Osteocyte (in vitro differentiated cells): ENCODE measurements at places on chromosomes 12 and 14. TPM values are rescaled to one million over a fixed set of nuclear protein-coding genes. Genes with fewer than 3 reads are reported as not detected.

DNA sequence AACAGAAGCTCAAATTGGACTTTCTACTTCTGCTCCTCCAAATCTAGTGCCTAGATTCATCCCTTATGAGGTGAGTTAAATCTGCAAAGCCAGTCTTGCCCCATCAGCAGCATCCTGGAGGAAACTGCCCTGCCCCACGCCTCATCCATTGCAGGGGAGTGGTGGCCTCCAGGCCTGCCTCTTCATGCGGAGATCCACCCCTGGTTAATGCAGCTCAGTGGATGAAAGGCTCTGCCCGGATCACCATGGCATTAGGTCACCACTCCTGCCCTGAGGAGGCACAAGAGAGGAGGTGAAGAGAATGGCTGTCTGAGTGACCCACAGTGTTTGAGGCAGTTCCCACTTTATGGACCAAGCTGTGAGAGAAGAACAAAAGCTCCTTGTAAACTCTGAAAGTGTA, 218.1 kb downstream of the C12orf75 start:
- H3K27ac ChIP-seq = no peak overlapping the region
- H3K4me3 ChIP-seq = no peak overlapping the region
- no peak for DNase-seq
- no peaks in the 10 kb centered on the region for H3K27me3 ChIP-seq

ADAM21 gene
- 0.34 TPM in 1 of 2 replicates, not detected in the other for total RNA-seq

JPH4 gene
- total RNA-seq = not detected in 2 replicates

- H3K27ac ChIP-seq = no peak overlapping the region
- DNase-seq = no peak
- H3K27me3 ChIP-seq = no peaks in the 10 kb centered on the region
- peaks cover 21% of the 10 kb centered on the region for H3K4me1 ChIP-seq
Measured at GRCh38 chr12:71392521-71393145, 47.0 kb upstream of the LGR5 start.

GRCh38 chr12:45415393-45415817, 199.5 kb downstream of the ANO6 start:
- peaks cover 16% of the 10 kb centered on the region for H3K4me1 ChIP-seq
- H3K4me3 ChIP-seq = no peak overlapping the region
- H3K36me3 ChIP-seq = peaks cover 30% of the 10 kb centered on the region
- no peak for DNase-seq

GRCh38 chr12:86117711-86118110, 138.5 kb downstream of the MGAT4C start:
- H3K4me1 ChIP-seq = no peaks in the 10 kb centered on the region
- H3K27ac ChIP-seq = no peak overlapping the region
- DNase-seq = no peak
- no peak overlapping the region for H3K4me3 ChIP-seq

GRCh38 chr14:73913256-73913655, 26.6 kb downstream of the ZNF410 start:
- no peak overlapping the region for H3K4me3 ChIP-seq
- H3K4me1 ChIP-seq = peaks cover 3% of the 10 kb centered on the region
- peaks cover 54% of the 10 kb centered on the region for H3K36me3 ChIP-seq
- DNase-seq = no peak

- no peaks in the 10 kb centered on the region for H3K4me1 ChIP-seq
- no peak for DNase-seq
- no peak overlapping the region for H3K27ac ChIP-seq
- H3K27me3 ChIP-seq = peaks cover 9% of the 10 kb centered on the region
Measured at GRCh38 chr12:114069507-114069906, 103.4 kb upstream of the RBM19 start.

STAC3 gene
- total RNA-seq = 1.8 and 2.4 TPM in 2 replicates

INHBC gene
- not detected in 2 replicates for total RNA-seq

CSRP2 gene
- total RNA-seq = 50.4 and 53.7 TPM in 2 replicates

CELA1 gene
- not detected in 2 replicates for total RNA-seq

- no peak overlapping the region for H3K27ac ChIP-seq
- no peak overlapping the region for H3K4me3 ChIP-seq
- no peak for DNase-seq
Measured at GRCh38 chr14:79596551-79596950, 614.8 kb downstream of the DIO2 start.

- no peak overlapping the region for H3K4me3 ChIP-seq
- H3K4me1 ChIP-seq = peaks cover 15% of the 10 kb centered on the region
- no peaks in the 10 kb centered on the region for H3K27me3 ChIP-seq
- H3K27ac ChIP-seq = no peak overlapping the region
Measured at GRCh38 chr12:50639721-50640120, 124.2 kb upstream of the ATF1 start.

DNA sequence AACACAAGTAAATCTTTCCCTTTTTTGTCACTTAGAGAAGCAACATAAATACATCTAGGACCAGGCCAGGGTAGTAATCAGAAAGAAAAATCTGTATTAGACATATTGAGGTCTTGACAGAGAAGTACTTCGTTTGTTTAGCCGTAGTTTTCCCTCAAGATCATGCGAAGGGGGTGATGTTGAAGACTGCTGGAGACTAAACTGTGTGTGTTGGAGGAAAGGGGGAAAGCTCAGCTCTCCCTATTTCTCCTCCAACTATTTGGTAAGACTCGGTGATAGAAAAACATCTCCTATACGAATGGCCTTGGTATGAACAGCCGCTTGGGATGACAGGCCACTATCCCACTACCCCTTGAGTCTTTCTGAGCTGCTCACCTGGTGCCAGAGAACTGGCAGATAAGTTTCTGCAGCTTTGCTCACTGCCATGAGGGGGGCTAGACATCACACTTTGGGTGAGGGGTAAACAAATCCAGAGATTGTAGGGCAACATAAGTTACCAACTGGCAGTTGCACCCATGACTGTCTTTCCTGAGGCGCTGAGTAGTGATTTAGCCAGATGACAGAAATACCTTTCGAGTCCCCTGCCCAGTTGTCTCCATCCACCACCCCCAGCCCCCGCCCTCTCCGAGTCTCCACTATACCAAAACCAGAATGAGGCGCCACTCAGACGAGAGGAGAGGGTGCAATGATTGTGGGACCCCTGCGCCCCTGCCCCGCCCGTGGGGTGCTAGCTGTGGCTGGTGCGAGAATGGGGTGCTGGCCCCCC, 685 bp downstream of the VAMP1 start:
- H3K36me3 ChIP-seq = no peaks in the 10 kb centered on the region
- H3K27me3 ChIP-seq = no peaks in the 10 kb centered on the region
- H3K27ac ChIP-seq = peak overlapping the region; percentile 54
- DNase-seq = no peak
- peaks cover 31% of the 10 kb centered on the region for H3K4me1 ChIP-seq

NPFF gene
- total RNA-seq = not detected in 2 replicates

- H3K4me1 ChIP-seq = no peaks in the 10 kb centered on the region
- H3K36me3 ChIP-seq = no peaks in the 10 kb centered on the region
- no peak overlapping the region for H3K4me3 ChIP-seq
- DNase-seq = no peak
- H3K27me3 ChIP-seq = no peaks in the 10 kb centered on the region
- no peak overlapping the region for H3K27ac ChIP-seq
Measured at GRCh38 chr14:101933209-101933608, 31.2 kb upstream of the DYNC1H1 start.

DNA sequence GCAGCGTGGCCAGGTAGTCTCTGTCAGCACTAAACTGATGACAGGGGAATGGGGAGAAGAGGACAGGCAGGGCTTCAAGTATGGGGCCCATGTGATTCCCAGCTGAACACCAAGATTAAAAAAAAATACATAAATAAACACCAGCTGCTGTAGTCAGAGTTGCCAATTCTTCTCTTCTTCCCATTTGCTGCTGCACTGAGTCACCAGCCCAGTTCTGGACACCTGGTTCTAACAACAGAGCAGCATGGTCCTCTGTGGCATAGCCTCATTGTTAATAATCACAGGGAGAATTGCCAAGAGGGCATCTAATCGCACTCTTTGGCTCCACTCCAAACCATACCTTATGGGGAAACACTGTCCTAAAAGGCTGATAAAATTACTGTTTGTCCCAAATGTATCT, 15.1 kb downstream of the PPM1H start:
- peak overlapping the region; percentile 82 for H3K27ac ChIP-seq
- H3K4me3 ChIP-seq = no peak overlapping the region
- no peak for DNase-seq
- no peaks in the 10 kb centered on the region for H3K27me3 ChIP-seq
- H3K4me1 ChIP-seq = peaks cover 76% of the 10 kb centered on the region
